ENCODE measurements at places on chromosomes 1 and 21.

DNA sequence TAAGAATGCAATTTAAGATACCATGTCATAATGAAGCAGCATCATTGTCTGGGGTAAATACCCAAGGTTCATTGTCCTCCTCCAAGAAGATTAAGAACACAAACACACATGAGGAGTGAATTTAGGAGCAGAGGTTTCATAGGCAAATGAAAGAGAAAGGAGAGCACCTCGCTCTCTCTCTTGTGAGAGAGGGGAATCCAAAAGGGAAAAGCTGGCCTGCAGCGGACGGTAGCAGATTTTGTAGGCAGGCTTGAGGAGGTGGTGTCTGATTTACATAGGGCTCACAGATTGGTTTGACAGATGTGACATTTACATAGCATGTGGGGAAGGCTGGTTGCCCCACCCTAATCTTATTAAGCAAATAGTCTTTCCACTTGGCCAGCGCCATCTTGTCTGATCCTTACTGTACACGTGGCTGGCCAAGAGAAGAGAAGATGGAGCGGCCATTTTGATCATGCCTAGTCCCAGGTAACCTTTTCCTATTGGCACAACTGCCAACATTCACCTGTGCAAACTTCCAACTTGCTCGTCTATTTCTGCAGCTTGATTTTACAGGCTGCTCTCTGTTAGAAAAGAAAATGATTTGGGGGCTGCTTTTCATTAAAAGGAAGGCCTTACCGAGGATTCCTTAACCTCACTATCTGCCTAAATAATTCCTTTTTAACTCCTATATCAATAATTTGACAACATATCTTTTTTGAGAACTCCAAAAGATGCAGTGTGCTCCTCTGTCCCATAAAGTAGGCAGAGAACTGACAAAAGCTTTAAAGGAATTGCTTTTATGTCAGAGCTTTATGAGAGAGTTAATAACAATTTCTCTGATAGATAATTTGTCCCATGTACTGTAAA is 16.0 kb upstream of the LRRC7 start:
- no peak for DNase-seq

GRCh38 chr1:47992720-47993415 is 4.3 kb downstream of the TRABD2B start:
- no peak for DNase-seq

DNA sequence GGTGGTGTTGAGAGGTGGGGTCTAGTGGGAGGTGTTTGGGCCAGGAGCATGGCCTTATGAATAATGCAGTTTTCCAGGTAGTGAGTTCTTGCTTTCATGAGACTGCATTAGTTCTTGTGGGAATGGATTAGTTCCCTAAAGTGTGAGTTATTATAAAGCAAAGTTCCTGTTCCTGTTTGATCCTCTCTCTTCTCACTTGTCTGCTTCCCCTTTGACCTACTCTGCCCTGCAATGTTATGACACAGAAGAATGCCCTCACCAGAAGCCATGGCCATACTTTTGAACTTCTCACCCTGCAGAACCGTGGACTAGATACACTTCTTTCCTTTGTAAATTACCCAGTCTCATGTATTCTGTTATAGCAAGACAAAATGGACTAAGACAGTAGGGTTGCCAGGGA is 53.6 kb downstream of the MAP3K7CL start:
- no peak for DNase-seq

GRCh38 chr1:226541231-226541630 is 7.3 kb upstream of the STUM start:
- DNase-seq: no peak

GRCh38 chr21:29501451-29501850 is 202.7 kb downstream of the BACH1 start:
- no peak for DNase-seq

All from stimulated activated CD4-positive, alpha-beta T cell treated with anti-CD3 and anti-CD28 coated beads, Interleukin-1b, Interleukin-23, amount 100 ng/mL, for 1 hour (primary cell).